Stimulated activated CD4-positive, alpha-beta T cell treated with anti-CD3 and anti-CD28 coated beads, Interleukin-1b, Interleukin-23, amount 100 ng/mL, for 48 hours (primary cell): ENCODE measurements at places on chromosomes 13 and 19.
A peak's percentile ranks its signal among the peaks of the same experiment; 100 is the strongest.

GRCh38 chr19:47447470-47448359 is 24.0 kb downstream of the SLC8A2 start:
- DNase-seq = peak; percentile 87

- no peak for DNase-seq
Measured at GRCh38 chr13:73201626-73202025, 142.8 kb downstream of the KLF5 start.

DNA sequence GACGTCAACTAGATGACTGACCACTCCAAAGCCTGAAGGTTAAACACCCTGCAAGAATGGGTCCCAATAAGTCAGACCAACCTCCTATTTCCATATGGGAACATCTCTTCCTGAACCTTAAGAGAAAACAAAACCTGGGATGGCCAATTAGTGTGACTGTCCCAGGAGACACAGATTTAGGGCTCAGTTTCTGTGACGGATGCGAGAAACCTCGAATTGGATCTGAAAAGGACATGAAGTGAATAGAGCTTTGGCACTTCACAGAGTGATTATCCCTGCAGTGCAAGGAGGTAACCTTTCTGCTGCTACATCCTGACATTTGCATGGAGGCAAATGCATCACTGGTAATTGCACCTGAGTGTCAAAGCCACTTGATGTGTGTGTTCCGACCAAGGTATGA is 442.2 kb upstream of the KLF12 start:
- no peak for DNase-seq

DNA sequence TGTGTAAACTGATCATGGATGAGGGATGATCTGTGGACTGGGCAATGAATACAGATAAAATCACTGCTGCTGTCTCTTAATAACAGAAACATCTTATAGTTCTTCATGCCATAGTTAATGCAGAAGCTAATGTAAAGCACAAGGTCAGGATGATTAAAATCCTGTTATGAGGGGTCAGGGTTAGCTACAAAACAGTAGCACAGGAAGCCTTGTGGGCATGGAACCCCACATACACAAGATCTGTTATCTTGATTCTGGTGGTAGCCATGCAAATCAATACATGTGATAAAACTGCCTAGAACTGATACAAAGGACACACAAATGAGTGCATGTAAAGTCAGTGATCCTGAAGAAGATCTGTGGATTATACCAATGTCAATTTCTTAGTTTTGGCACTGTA is 96.4 kb downstream of the KLF12 start:
- no peak for DNase-seq
